NCI-H446 treated with DMSO at 0.1 percent for 48 hours (cell line): ENCODE measurements at places on chromosomes 3 and 15.

- no peak for DNase-seq
These were observed 94.4 kb downstream of the TMCO5A start for GRCh38 chr15:38028869-38029268.

DNA sequence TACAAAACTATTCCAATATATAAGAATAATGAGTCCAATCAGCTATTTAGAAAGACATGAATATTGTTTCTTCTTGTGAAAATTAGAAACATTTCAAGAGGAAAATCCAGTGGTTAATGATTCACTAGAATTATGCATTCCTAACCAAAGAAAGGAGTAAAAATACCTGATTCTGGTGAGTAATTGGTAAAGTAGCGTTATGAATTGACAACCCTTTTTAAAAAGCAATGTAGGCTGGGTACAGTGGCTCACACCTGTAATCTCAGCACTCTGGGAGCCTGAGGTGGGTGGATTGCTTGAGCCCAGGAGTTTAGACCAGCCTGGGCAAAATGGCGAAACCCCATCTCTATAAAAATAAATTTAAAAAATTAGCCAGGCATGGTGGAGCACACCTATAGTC lies 43.3 kb downstream of the TOPAZ1 start:
- no peak for DNase-seq

DNA sequence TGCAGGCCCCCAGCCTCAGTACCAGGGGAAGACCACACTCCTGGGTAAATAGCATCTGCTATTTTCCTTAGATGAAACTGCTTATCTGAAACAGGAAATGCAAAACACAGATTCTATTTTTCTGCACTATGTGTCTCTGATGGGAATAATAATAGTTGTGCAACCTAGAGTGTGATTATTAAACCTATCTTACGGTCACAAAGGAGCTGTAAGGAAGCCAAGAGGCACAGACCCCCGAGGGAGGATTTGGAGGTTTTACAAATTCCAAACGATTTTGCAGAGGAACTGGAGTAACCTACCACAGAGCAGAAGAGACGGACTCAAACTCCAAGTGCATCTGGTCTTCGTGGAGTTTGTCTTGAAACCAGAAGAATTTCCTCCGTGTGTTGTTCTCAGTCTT lies 14.1 kb upstream of the APOD start:
- DNase-seq = no peak

DNA sequence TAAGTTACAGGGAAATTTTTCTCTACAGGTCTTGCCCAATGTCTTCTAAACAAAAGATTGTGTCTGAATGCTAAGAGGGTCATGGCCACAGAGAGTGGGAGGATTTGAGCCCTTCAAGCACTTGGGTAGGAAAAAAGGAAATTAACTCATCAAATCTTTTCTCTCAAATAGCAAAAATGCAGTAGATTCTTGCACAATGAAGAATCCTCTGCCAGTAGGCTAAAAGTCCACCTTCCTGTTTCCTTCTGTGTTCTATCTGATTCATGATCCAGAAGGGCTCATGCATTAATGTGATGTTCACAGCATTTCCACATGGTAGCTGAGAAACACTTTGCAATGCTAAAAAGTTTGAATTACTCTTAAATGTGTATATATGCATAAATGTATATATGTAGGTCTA lies 177.1 kb downstream of the CD47 start:
- no peak for DNase-seq

DNA sequence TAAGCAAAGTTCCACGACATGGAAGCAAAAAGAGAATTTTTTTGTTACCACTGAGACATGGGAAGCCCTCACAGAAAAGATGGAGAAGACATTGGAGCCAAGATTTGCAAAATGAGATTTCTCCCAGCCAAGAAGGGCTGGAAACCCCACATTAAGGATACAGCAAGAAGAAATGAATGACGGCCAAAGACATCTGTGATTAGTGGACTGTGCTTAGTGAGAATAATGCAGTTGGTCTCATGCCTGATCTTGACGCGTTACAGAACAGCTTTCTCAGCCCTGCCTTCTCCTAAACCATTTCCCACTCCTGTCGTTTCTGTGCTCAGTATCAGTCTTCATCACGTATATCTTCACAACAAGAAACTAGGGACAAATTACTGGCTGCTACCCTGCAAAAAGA lies 45.8 kb upstream of the ARRDC4 start:
- no peak for DNase-seq

DNA sequence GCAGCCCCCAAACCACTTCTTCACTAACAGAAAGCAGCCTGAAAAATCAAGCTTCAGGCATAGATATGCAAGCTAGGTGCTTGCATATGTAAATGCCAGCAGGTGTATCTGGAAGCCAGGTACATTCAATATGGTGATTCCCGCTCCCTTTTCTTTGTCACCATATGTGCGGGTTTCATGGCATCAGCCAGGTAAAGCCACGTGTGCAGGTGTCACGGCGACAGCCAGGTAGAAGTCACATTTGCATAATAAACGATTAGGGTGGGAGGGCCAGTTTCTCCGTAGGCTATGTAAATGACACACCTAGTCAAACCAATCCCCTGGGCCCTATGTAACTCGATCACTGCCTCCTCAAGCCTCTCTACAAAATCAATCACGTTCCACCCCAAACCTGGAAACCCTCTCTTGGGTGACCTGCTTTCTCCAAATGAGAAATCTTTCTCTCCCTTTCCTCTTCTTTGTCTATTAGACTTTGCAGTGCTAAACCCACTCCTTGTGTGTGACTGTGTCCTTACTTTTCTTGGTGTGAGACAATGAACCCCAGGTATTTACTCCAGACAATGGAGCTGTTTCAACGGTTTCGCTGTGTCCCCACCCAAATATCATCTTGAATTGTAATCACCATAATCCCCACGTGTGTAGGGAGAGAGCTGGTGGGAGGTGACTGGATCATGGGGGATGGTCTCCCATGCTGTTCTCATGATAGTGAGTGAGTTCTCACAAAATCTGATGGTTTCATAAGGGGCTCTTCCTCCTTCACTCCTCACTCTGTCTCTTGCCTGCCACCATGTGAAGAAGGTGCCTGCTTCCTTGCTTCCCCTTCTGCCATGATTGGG lies 44.6 kb downstream of the ONECUT1 start:
- DNase-seq = no peak

- no peak for DNase-seq
These were observed 34.9 kb upstream of the POU1F1 start for GRCh38 chr3:87311309-87311708.

GRCh38 chr15:83578691-83579090 lies 75.2 kb upstream of the ADAMTSL3 start:
- DNase-seq = no peak

DNA sequence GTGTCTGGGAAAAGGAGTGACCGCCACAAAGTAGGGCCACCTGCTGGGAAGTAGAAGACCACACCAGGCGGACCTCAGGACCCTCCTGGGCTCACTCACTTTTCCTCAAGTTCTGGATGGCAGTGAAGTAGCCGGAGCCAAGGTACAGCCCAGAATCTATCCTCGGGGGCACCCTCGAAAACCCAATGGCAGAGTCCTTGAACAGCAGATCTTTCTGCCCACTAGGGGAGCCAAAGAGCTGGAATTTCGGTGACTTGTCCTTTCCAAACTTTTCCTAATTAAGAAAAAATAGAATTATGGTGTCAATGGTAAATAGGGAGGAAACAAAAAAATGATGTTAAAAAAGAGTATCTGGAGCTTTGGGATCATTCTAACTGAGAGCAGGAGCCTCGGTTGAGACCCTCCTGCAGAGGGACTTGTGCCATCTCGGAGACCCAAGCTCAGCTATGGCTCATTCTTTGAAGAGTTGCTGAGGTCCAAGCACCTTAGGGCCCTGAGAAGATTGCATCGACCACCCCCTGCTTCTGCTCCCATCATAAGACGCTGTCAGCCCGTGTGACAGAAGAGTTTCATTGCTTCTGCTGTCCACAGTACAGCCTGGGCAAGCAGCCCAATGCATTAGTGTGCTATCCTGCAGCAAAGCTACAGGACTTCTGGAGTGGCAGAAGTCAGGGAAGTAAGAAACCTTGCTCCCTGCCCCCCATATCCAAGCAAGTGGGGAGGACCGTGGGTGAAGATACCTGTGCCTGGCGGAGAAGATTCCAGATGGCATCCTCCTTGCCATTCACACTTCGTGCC lies 14.8 kb downstream of the LTF start:
- no peak for DNase-seq

- no peak for DNase-seq
These were observed 390.7 kb downstream of the PDCD6IP start for GRCh38 chr3:34189133-34189532.

DNA sequence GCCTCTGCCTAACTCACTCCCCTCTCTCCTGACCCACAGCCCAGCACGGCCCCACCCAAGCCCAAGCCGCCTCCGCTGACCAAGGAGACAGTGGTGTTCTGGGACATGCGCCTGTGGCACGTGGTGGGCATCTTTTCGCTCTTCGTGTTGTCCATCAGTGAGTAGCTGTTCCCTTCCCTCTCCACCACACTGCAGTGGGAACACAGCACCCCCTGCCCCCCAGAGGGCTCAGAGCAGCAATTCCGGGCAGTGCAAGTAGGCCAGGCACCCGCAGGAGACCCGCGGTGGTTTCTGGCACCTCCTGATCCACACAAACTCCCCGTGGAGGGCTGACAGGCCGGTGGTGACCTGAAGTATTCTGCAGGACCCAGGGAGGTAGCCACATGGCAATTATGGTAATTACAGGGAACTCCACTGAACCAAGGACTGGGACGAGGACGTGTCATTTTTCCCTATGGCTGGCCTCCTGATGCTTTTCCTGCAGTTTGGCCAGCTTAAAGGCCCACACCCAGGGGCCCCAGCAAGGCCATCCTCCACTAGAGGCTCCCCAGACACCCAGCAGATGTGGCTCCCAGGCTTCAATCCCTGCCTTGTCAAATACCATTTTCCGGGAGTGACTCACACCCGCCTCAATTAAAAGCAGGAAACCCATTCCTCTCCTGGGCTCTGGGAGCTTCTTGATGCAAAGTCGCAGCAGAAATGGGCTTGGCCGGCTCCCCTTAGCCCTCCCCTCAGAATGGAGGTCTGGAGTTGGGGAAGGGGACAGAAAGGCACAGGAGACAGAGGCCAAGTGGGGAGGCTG lies 4.8 kb downstream of the TMIE start:
- no peak for DNase-seq

DNA sequence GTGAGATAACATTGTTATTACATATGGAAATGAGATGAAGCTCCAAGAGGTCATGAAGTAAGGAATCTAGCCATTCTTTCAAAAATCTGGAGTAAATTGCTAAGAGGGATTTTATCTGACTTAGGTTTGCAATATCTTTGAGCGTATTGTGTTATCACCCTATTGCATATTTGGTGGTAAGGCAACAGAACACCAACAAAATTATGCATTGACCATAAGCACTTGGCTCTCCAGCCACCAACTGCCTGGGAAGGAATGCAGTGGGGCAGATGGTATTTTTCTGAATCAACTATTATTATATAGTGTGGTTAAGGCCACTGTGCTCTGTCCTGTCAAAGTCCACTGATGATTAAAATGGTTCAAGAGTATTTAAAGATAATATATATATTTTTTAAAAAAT lies 287.9 kb upstream of the SEMA6D start:
- DNase-seq = no peak

GRCh38 chr3:36804295-36805055 lies 40.1 kb upstream of the DCLK3 start:
- DNase-seq = no peak

DNA sequence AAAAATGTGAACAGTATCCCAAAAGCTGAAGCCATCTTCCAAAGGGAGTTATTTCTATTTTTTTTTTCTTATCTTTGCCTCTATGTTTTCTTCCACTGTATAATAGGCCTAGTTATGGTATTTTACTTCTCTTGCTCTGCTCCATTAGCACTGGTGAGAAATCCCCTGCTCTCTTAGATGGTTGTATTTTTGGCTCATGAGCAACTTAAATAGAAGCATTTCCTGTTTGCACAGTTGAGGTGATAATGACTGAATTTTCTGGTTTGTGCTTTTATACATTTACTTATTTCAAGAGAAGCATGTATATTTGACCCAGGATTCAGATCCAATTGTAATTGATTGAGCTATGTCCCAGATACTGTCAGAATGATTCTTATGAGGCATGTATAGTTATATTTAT lies 61.6 kb upstream of the CD200R1L start:
- no peak for DNase-seq

DNA sequence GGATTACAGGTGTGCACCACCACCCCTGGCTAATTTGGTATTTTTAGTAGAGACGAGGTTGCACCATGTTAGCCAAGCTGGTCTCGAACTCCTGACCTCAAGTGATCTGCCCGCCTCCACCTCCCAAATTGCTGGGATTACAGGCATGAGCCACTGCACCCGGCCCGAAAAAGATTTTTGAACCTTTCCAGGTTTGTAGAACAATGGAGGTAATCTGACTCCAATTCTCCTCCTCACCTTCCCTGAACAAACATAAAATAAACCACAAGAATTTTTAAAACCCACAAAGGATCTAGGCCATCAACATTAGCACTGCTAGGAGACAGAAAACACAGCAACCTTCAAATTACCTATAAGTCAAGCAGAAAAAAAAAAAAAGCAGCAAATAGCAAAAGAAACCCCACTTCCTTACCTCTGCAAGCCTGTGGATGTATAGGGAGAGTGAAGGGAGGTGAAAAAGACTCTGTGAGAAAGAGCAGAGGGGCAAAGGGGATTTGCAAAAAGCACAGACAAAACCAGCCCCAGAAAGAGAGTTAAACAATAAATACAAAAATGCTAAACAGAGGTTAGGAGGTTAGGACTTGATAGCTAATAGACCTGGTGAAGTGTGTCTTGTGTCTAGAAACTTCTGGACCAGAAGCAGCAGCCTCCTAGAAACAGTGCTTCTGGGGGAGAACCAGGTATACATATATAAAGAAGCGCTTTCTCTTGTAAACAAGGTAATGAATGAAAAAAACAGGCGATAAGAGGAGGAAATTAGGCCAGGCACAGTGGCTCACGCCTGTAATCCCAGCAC lies 32.1 kb downstream of the TFDP2 start:
- DNase-seq = no peak

GRCh38 chr3:65751123-65751700 lies 287.5 kb downstream of the MAGI1 start:
- DNase-seq = no peak

GRCh38 chr3:10338591-10339353 lies 17.9 kb upstream of the SEC13 start:
- no peak for DNase-seq

- DNase-seq = no peak
These were observed 136.8 kb downstream of the ANO10 start for GRCh38 chr3:43484926-43485488.

GRCh38 chr15:66862111-66862939 lies 160.3 kb downstream of the SMAD6 start:
- DNase-seq = no peak

GRCh38 chr3:172065967-172066762 lies 26.8 kb downstream of the FNDC3B start:
- DNase-seq = no peak

DNA sequence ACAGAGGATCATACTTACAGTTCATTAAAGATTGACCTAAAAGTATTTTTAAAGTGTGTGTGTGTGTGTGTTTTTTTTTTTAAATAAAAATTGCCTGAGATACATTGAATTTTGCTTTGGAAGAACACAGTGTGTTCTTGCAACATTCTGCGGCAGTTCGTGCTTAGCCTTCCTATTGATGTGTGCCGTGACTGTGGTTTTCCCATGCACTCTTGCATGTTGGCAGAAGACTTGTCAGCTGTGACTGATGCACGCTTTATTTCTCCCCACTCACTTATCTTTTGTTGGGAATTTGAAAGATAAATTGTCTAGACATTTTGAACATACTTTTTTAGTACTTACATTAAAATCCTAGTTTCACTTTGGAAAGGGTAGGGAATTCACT lies 136.3 kb upstream of the LRRFIP2 start:
- no peak for DNase-seq

- DNase-seq = no peak
These were observed 684 bp downstream of the SLTM start for GRCh38 chr15:58932710-58933280.
